Mucosa of gallbladder (tissue), 1 donor: ENCODE measurements at places on chromosomes 12 and 14.

DNA sequence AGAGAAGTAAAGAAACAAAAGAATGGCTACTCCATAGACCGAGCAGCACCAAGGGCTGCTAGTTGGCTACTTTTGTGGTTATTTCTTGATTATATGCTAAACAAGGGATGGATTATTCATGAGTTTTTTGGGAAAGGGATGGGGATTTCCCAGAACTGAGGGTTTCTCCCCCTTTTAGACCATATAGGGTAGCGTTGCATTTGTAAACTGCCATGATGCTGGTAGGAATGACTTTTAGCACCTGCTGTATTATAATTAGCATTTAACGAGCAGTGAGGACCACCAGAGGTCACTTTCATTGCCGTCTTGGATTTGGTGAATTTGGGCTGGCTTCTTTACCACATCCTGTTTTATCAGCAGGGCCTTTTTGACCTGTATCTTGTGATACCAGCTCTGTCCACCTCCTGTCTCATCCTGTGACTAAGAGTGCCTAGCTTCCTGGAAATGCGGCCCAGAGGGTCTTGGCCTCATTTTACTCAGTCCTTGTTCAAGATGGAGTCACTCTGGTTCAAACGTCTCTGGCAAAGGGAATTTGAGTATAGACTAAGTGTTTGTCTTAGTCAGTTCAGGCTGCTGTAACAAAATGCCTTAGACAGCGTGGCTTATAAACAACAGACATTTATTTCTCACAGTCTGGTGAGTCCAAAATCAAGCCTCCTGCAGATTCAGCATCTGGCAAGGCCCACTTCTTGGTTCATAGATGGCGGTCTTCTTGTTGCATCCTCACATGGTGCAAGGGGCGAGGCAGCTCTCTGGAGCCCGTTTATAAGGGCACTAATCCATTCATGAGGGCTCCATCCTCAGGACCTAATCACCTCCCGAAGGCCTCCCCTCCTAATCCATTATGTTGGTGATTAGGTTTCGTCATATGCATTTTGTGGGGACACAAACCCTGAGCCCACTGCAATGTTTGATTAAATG lies 348.3 kb upstream of the SFSWAP start:
- no peak for DNase-seq

DNA sequence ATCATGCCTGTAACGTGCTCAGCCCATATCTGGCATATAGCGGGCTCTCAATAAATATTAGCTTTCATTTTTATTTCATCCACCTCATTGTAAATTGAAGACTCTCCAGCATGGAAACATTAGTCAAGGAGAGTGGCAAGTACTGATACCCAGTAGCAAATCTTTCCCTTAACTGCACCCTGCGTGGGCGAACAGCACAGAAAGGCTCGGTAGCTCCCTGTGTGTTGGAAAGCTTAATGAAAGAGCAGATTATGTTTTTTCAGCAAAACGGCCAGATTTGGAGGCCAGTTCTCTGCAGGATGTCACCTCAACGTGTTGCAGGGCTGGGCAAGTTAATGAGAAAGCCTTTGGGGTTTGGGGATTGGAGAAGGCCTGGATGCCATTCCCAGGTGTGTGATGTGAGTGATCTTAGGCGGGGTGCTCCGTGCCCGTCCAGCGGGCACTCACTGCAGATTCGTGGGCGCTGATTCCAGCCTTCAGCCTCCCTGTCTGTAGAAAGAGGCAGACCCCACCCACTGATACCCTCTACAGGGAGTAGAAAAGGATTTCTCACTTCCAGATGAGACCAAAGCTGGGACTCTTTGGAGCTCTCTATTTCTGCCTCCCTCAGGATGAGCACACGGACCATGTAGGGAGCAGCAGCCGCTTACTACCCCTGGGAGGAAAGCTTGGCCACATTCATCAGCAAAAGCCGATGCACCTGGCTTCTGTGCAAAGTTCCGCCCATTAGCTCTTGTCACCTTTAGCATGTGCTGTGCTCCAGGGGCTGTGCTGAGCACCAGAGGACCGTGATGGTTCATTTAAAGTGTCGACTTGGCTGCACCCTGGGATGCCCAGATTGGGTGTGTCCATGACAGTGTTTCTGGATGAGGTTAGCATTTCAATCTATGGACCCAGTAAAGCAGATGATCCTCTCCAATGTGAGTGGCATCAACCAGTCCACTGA lies 29.1 kb downstream of the C14orf132 start:
- DNase-seq, result no peak

DNA sequence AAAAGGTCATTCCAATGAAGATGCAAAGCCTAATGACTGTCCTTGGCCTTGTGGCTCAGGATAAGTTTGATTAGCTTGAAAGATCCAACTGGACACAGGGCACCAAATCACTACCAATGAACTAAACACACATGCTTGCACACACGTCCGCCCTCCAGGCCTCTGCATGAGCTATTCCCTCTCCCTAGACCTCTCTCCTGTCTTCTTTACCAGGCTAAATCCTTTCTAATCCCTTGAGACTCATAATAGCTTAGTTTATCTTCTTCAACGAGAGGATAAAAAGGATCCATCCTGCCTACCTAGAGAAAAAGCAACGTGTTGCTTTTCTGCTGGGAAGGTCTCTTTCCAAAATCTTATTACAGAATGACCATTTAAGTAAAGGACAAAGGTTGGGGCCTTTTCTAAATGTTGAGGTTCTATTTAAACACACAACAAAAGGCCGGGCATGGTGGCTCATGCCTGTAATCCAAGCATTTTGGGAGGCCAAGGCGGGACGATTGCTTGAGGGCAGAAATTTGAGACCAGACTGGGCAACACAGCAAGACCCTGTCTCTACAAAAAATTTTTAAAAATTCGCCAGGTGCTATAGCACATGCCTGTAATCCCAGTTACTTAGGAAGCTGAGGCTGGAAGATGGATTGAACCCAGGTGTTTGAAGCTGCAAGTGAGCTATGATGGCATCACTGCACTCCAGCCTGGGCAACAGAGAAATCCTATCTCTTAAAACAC lies 22.4 kb downstream of the PXN start:
- no peak for DNase-seq

DNA sequence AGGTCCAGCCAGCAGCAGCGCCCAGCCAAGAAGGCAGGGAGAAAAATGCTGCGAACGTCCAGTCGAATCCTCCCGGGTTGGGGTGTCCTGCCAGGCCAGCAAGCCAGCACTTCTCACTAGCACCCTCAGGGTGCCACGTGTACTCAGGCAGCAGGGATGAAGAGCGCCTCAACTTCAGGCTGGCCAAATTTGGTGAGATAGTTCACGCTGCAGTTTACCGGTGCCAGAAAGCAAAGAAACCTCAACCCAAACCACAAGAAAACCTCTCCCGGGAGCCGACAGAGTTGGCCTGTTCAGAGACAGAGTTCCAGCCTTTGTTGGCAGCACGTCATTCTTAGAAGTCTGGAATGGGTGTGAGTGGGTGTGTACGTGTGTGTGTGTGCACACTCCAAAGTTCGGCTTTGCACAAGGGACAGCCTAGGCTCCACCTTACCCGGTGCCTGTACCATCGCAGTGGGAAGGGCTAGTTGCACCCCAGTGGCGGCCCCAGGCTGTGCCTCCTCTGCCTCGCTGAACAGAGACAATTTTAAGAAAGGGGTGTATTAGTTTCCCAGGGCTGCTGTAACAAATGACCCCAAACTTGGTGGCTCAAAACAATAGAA lies 42.1 kb downstream of the ELK3 start:
- no peak for DNase-seq

GRCh38 chr12:13114251-13115052 lies 11.0 kb upstream of the GSG1 start:
- DNase-seq, result no peak

GRCh38 chr14:51616724-51617409 lies 34.8 kb upstream of the FRMD6 start:
- DNase-seq, result peak; percentile 80

DNA sequence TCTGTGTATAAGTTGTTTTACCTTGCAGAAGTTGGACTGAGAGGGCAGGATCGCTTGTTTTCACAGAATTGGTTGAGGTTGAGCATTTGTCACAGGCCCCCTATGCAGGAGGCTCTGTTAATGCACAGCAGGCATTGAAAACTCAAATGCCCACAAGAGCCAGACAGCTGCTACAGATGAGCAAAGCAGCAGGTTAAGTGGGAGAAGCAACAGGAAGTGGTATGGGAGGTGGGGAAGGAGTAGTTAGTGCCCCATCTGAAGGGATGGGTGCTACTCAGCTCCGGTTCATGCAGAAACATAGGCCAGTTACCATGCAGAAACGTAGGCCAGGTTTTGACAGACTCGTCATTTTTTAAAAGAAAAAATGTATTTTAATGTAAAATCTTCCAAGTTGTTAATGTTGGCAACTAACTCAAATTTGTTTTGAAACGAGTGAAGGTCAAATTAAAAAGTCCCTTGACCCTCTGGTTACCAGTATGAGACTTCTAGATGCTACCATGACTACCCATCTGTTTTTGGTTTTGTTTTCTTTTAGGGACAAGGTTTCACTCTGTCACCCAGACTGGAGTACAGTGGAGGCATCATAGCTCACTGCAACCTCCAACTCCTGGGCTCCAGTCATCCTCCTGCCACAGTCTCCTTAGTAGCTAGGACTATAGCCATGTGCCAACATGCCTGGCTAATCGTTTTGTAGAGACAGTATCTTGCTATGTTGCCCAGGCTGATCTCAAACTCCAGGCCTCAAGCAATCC lies 84.7 kb upstream of the FRMD6 start:
- no peak for DNase-seq

GRCh38 chr14:103186909-103187586 lies 63.8 kb downstream of the TNFAIP2 start:
- DNase-seq, result peak; percentile 72

DNA sequence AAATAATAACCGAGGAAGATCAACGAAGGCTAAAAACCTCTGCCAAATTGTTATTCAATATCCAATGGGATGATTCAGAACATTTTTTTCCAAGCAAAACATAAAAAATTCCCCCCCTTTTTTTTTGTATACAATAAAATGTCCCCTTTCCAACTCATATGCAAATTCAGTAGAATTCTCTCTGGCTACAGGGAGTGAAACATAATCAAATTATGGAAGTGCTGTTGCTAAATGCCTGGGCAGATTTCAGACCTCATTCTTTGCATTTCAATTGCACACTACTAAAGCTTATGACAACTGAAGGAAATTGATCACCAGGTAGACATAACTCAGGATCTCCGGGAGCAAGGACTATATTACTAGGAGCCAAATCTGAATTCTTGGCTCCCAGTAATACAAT lies 51.0 kb downstream of the LMNTD1 start:
- no peak for DNase-seq

- no peak for DNase-seq
Observed at GRCh38 chr12:124174451-124175348, 120.2 kb upstream of the RFLNA start.

DNA sequence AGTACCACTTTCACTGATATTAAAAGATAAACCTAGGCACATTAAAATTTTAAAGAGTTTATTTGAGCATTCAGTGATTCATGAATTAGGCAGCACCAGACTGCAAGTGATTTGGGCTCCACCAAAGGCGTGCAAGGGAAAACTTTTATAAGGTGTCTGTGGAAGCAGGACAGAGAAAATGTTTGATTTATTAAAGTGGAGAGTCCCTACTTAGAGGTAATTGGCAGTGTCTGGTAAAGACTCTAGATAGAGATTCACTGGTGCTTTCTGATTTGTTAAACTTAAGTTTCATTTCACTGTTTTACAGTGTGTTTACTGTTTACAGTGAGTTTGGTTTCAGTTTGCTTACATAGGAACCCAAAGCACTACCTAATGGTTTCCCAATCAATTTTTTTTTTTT lies 72.8 kb downstream of the ANKS1B start:
- no peak for DNase-seq

- DNase-seq, result peak; percentile 16
Observed at GRCh38 chr12:24307716-24308335, 358.4 kb upstream of the SOX5 start.

DNA sequence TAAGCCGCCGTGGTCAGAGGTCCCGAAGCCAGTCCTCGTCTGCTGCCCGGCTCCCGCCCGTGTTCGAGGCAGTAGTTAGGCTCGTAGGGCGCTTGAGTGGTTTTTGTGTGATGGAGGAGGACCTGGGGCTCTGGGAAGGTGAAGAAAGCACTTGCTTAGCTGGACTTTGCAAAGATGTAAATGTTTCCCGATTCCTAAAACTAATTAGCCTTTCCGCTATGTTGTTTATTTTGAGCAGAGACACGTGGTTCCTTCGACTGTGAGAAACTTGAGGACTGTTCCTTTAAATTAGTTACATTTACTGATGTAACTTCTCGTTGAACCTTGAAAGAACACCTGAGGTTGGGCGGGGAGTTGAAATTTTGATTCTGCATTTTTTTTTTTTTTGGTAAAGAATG lies 33.9 kb downstream of the MIA2 start:
- no peak for DNase-seq

DNA sequence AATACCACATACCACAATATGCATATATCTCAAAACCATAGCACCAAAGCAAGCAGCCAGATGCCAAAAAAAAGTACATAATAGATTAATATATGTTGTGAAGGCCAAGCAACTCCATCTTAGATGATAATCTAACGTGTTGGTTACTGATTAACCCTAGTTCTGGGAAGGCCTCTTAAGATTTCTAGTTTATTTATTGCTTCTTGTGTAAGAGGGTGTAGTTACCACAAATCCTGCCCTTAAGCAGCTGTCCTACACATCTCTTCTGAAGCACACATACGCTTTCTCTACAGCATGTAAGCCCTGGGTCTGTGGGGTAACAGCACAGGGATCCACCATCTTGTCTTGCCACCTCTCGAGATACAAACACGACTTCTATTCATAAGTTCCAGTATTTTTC lies 236.8 kb upstream of the AVPR1A start:
- no peak for DNase-seq

- no peak for DNase-seq
Observed at GRCh38 chr12:125512541-125513298, 447.5 kb downstream of the AACS start.

DNA sequence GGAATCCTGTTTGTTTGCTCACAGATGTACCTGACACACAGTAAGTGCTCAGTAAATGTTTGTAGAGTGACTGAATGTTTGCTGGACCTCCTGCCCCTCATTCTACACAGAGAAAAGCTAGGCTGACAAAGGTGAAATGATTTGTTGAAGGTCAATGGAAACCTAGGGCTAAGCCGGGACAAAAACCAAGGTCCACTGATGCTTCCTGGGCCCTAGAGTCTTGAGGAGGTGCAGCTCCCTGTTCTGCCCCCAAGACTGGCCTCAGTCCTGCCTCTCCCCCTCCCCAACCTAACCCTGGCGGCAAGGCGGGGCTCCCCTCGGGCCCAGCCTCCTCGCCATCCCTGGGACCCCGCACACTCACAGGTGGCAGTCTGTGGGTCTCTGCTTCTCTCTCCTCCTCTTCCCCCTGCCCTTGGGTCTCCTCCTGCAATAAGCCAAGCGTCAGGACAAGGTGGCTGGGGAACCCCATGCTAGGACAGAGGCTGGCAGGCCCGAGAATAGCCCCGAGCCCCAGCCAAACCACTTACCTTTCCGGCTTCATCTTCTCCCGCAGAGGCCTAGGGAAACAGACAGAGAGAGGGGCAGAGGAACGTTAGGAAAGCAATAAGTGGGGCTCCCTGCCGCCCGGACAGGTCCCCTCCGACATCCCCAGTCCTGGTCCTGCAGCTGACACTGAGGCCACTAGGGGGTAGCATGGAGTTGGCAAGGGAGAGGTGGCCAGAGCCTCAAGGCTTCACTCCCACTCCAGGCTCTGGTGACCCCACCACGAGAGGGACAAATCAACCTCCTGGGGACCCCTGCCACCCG lies 9.3 kb downstream of the PGF start:
- peak; percentile 74 for DNase-seq
